Urinary bladder (tissue), 4 donors: ENCODE measurements at places on chromosomes 7 and 10.

GRCh38 chr10:91589015-91589657 lies 43.7 kb downstream of the PPP1R3C start:
- no peak for DNase-seq

DNA sequence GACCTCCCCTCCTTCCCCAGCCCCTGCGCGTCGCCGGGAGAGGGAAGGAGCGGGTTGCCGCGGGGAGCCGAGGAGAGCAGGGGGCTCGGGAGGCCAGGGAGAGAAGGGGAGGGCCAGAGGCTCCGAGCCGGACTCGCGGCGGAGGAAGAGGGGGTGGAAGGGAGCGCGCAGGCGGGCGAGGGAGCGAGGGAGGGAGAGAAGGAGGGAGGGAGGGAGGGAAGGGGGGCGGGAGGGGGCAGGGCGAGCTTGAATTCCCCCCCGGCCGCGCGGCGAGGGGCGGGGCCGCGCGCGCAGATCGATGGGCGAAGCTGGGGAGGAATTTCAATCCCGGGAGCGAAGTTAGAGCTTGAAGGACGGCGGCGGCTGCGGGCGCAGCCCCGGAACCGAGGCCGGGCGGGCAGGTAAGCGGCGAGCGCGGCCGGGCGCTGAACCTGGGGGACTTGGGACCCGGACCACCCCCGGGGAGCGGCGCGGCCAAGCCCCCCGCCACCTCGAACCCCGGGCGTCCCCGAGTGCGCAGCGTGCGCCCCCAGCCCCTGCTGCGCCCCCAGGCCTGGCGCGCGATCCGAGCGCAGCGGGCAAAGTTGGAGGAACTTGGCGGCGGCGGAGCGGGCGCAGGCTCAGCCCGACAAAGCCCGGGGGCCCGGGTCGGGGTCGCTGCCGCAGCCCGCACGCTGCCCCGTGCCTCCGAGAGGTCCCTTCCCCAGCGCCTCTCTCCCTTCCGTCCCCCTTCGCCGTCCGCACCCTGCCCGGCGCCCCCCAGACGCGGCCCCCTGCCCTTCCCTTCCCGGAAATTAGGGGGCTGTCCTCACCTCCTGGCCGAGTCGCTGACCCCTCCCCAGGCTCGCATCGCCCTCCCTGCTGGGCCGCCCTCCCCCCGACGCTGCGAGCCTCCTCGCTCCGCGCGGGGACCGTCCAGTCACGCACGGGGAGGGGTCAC lies at the start of gene ELFN1:
TSS of gene ELFN1 (plus strand) at position 324 of the 940 bp plus-strand sequence. CDS start 74,320 bp downstream, outside the sequence.
- DNase-seq, result peak; percentile 55

- DNase-seq, result peak; percentile 50
Measured at GRCh38 chr7:91556956-91557650, 292.9 kb downstream of the FZD1 start.

- no peak for DNase-seq
Measured at GRCh38 chr10:112584276-112584675, 137.3 kb downstream of the VTI1A start.

- no peak for DNase-seq
Measured at GRCh38 chr10:109887243-109887642, 36.1 kb downstream of the XPNPEP1 start.

DNA sequence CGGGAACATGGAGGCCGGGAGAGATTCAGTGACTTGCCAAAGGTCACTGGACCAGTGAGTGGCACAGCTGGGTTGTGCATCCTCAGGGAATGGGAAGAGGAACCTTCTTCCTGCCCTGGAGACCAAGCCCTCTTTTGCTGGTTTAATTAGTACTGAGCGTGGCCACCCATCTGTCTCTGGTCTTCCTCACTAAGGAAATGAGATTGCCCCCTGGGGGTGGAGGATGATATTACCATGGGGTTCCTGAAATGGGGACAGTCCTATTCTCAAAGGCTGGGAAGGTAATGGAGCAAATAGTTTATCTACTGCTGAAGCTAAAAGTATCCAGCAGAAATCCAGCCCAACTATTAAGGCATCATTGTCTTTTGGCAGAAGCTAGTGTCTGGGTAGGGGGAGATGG lies 98.6 kb upstream of the FGFR2 start:
- no peak for DNase-seq

DNA sequence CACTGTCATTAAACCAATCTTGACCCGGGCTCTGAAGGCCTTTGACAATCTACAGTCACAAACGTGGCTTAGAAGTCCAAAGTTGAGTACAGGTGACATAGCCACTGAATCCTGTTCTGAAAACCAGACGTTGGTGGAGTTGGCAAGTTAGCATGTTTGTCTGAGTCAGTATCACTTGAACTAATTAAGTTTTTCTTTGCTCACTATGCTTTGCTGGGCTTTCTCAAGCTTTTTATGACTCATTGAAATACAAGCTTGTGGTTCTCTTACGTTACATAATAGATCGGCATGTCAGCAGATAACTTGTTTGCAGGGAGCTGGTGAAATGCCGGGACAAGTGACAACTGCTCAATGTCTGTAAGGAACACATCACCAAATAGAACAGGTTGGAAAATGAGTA lies 53.8 kb downstream of the ARL5B start:
- DNase-seq, result no peak

GRCh38 chr10:131219584-131219886 lies 92.0 kb downstream of the TCERG1L start:
- DNase-seq, result no peak

DNA sequence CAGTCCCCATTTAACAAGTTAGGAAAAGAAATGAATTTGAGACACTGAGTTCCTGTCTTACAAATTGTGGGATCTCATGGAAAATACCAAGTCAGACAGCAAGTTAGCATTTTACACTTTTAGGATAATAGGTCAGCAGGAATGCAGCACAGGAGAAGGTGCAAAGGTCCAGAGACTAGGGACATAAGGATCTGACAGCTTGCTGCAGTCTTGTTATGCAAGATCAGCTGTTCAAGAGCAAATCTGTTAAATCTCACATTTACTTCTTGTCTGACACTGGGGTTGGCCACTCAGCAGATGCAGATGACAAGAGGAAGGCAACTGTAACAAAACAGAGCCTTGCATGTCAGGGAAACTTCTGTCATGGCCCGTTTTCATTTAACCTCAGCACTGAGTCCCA lies 239.6 kb downstream of the PHF14 start:
- DNase-seq, result no peak

DNA sequence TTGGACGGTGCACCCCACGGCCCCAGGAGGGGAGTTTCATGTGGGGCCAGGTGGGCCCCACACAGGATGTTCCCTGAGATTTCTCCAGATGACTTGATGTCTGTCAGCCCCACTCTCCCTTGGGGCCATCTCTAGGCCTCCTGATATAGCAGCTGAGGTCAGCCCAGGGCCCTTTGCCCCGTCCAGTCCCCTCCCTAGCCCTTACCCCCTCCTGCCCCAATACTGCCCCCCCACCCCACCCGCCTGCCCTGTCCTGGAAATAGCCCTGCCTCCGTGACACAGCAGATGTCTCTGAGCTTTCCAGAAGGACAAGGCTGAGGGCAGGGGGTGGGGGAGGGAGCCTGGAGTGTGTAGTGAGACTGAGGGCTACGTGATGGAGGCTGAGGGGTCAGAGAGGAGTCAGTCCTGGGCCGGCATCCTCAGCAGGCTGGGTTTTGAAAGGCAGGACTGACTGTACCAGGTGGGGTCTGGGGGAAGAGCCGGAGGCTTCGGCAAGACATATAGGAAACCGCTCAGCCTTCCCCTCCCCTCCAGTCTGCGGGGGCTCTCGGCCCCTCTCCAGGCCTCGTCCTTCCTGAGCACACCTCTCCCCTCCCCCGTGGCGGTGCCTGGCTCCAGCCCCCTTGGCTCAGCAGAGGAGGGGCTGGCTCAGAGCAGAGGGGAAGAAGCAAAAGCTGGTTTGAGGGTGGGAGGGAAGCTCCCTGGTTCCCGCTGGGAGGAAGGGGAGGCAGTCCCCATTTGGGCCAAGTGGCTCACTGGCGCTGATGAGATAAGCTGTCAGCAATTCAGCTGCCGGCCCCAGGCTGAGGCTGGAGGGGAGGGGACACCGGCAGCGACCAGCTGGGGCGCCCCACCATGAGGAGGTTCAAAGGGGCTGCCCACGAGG lies 2.0 kb downstream of the FLNC start:
- peak; percentile 59 for DNase-seq

- DNase-seq, result no peak
Measured at GRCh38 chr7:82723411-82723810, 279.8 kb upstream of the CACNA2D1 start.

DNA sequence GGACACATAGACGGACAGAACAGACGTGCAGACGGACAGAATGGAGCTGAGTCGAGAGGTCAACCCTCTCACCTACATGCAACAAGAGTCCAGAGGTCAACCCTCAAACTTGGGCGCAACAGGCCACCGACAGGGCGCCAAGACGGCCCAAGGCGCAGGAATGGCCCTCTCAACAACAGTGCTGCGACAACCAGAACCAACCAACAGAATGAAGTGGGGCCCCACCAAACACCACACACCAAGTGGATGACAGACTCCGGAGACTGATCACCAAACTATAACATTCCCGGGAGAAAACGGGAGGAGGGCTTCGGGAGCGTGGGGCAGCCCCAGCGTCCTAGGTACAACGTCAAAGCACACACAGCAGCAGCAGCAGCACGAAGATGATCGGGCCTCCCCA lies 13.4 kb downstream of the INTS1 start:
- no peak for DNase-seq

DNA sequence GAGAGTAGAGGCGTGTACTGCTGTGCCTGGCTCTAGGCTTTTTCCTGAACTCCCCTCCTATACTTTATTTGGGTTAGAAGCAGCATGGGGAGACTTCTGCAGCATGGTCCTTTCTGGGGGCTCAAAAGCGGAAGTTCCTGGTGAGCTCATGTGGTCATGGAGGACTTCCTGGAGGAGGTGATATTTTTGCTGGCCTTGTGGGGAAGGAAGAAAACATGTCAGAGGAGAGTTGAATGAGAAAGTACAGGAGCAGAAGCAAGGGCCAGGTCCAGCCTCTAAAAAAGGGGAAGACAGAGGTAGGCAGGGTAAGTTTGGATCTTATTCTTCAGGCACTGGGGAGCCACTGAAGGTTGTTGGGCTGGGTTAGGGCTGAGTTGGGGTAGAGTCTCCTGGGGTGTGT lies 45.5 kb downstream of the CASTOR2 start:
- DNase-seq, result no peak

GRCh38 chr10:70775679-70776454 lies 9.3 kb downstream of the TBATA start:
- no peak for DNase-seq

DNA sequence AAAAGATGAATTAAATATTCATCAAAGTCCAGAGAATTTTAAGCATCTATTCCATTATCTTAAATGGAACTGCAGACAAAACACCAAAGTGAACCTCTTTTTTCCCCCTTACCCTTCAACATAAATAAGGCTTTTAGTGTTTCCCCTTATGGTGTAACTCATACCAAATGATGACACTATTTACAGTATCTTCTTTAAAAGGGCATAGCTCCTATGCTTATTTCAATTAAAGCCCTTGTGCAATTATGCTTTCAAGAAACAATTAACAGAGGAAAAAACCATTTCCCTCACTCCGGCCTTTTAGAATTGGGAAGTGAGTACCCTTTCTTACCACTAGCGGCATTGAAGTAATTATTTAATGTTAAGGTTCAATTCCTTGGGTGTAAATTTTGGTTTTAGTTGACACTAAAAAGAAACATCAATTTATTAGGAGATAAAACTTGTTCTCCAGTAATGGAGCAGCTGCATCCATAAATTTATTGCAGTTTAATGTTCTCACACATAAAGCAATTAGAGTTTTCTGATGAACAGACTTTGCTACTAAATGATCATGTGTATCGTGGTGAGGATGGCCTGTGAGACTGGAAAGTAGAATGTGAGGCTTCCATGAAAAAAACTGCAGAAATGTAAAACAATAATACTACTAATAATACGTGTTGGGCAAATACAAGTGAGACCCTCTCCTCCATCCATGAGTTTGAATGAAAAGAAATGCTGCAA lies 661.3 kb downstream of the PARD3 start:
- no peak for DNase-seq

DNA sequence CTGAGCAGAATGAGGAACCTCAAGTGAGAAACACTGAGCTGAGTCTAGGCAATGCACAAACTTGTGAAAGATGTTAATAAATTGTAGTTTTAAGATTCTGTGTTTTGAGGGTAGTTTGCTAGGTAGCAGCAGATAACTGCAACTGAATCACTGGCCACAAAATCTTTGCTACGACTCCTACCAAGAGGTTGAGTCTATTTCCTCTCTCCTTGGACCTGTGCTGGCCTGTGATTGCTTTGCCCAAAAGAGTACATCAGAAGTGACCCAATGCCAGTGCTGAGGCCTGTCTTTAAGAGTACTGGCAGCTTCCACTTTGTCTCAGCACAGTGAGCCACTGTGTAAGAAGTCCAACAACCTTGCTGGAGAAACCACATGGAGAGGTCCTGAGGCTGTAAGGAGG lies 11.9 kb upstream of the TSPAN13 start:
- no peak for DNase-seq

DNA sequence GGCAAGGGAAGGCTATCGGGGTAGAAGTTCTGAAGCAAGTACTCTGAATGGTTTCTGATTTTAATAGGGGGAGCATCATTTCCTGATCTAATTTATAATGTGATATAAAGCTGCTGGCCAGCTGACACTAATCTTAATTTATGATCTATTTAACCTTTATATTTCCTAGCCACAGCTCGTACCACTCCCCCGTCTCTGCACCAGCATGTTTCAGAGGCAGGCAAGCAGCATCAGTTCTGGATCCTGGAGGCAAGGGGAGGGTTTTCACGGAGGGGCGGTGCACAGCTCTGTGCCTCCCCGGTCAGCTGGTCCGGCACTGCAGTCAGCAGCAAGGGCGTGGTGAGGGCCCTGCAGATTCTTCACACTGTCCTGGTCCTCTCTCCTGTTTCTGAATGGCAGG lies 30.0 kb downstream of the MGMT start:
- DNase-seq, result no peak

- no peak for DNase-seq
Measured at GRCh38 chr7:28026237-28026636, 154.4 kb downstream of the JAZF1 start.

GRCh38 chr7:117173035-117173770 lies 149.7 kb downstream of the WNT2 start:
- DNase-seq, result no peak

DNA sequence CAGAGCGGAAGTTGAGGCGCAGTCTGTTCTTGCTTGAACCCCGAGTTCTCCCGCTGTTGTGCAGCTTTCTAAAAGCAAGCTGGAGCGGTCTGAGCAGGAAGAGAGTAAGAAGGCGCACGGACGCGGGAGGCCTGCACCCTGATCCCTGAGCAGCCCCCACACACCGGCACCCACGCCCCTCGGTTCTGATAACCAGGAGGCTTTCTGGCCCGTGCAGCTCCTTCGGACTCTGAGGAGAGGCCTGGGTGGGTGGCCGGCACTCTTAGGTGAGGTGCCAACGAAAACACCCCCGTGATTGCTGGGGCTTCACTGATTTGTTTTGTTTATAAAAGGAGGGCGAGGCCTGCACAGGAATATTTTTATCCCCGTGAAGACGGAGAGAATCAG lies 28.9 kb downstream of the AMZ1 start:
- DNase-seq, result no peak

GRCh38 chr7:141014125-141014523 lies 628 bp downstream of the MRPS33 start:
- peak; percentile 36 for DNase-seq

GRCh38 chr7:129773871-129774270 lies 162.4 kb downstream of the NRF1 start:
- no peak for DNase-seq

- DNase-seq, result no peak
Measured at GRCh38 chr10:46305986-46306385, 19.2 kb downstream of the ANTXRL start.

GRCh38 chr10:30816820-30817171 lies 187.2 kb upstream of the LYZL2 start:
- DNase-seq, result no peak
